ENCODE measurements at places on chromosomes 16 and 17.

DNA sequence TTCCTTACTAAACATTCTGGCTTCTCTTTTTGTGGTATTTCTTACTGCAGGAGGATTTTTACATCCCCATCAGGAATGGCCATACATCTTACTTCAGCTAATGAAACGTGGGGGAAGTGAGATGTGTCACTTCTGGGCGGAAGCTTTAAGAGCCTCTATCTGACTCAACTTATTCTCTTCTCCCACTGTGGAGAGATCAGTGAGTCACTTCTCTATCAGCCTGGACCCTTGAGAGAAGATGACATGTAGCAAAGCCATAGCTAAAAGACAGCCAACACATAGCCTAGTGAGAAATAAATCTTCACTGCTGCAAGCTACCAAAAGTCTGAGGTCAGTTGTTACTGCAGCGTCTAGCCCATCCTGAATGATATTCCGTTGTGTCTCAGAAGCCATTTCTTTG is 1066.7 kb upstream of the RBFOX1 start:
- DNase-seq = no peak

GRCh38 chr16:86292171-86292775 is 218.1 kb upstream of the FOXF1 start:
- DNase-seq = no peak

DNA sequence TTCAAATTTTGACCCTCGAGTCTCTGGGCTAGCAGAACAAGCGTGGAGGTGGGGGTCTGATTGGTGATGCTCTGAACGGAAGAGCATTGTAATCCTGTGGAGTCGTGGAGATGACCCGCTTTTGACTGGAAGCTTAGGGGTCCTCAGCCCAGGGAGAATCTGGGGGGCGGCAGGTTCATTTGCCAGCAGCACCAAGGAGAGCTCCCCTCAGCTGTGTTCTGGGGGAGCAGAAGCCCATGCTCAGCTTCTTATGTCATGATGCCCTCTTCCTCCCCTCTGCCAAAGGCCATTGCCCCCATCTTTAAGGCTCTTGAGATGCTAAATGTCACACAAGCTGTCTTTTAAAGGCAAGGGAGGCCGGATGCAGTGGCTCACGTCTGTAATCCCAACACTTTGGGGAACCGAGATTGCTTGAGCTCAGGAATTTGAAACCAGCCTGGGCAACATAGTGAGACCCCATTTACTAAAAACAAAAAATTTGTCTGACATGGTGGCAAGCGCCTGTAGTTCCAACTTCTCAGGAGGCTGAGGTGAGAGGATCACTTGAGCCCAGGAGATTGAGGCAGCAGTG is 19.3 kb downstream of the LDHD start:
- DNase-seq = no peak

DNA sequence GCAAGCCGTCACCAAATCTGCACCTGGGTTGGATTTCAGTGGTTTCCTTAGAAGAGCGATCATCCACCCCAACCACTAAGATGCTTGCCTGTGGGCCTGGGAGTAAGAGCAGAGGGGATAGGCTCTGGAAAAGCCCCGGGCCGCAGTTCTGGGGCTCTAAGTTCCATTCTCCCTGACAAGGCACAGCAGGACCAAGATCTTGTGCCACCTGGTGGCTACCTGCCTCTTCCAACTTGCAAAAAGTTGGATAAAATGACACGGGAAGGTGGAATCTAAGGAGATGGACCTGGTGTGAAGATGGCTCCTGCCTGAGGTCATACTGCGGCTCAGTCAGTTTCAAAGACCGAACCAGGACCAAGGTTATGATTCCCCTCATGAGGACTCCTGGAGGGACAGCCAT is 42.3 kb downstream of the ABCC12 start:
- DNase-seq = no peak

DNA sequence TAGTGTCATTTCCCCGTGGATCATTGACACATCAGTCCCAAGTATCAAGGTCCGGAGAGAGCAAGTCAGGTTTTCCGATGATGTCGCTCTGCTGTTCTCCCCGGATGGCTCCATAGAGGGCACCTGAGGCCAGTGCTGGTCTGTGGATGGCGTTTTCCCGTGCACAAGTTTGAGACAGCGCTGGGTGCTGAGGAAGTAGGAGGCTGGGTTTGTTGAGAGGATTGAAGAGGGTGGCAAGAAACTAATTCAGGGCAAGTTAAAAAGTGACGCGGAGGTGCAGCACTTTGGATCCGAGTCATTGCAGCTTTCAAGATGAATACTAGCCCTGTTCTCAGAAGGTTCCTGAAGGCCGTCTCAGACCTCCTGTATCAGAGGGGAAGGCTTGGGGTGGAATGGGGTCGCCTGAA is 7.7 kb downstream of the NUBP1 start:
- DNase-seq = no peak

DNA sequence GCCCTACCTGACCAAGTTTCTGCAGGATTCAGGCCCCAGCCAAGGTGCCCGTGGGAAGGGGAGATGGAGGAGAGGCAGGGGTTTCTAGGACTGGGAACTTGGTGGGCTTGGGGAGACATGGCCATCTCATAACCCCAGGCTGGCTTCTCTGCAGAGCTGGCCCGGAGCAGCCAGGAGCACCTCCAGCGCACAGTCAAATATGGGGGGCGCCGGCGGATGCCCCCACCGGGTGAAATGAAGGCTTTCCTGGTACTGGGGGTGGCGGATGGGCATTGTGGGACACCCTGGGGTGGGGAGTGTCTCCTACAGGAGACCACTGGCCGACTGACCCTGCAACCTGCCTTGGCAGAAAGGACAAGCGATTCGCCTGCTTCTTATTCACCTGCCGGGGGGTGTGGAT is 9.2 kb upstream of the SMIM5 start:
- DNase-seq = no peak

- DNase-seq = no peak
Measured at GRCh38 chr17:69713815-69714214, 299.3 kb downstream of the MAP2K6 start.

GRCh38 chr16:54253118-54253517 is 33.5 kb downstream of the IRX3 start:
- no peak for DNase-seq

DNA sequence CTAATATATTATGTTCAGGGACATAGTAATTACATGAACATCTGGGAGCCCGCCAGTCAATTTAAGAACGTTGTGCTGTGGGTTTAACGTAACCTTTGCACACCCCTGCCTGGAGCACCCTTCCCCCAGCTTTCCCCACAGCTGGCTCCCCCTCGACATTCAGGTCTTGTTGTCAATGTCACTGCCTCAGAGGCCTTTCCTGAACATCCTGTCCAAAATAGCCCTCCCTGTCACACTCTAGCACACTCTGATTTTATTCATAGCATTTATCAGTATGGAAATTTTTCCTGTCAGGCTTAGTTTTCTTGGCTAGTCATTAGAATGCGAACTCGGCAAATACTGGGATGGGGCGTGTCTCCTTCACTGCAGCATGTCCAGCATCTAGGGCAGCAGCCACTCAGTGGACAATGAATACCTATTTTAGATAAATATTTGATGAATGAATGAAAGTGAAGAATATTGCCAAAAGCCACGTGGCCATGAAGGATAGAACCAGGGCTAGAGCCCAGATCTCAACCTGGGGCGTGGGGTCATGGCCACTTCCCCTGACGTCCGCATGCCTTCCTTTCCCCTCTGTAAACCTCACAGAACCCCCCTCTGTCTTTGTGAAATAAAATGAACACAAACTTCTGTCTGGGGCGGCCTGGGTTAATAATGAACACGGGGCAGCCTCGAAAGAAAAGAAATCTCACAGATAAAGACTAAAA is 10.5 kb downstream of the PIK3R6 start:
- DNase-seq = no peak

DNA sequence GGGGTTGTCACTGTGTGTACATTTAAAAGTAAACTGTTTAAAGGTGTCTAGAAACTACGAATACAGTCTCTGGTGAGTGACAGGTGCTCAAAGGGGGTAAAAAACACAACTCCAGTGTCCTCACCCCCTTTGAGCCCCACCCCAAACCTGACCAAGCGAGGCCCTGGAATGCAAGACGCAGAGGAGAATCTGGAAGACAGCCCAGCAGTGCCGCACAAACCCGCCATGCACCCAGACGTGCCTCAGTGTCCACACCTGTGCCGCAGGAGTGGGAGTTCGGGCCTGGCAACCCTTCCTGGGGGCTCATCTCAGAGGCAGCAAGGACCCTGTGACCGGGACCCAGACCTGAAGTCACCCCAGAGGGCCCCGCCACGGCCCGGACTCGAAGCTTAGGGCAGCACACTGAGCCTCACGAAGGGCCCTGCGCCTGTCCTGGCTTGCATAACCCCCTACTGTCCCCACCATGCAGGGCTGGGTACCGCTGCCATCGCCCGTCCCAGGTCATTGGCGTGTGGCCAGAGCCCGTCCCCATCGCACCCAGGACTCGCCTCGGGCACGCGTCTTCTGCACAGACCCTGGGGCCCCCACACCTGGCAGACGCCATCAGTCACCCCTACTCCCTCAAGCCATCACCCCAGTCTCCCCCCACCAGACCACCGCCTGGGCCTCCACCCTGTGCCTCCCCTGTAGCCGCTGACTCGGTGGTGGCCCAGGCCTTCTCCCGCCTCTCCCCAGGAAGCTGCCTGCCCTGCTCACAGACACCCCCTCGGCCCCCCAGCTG is 33.0 kb upstream of the ZC3H18 start:
- no peak for DNase-seq

DNA sequence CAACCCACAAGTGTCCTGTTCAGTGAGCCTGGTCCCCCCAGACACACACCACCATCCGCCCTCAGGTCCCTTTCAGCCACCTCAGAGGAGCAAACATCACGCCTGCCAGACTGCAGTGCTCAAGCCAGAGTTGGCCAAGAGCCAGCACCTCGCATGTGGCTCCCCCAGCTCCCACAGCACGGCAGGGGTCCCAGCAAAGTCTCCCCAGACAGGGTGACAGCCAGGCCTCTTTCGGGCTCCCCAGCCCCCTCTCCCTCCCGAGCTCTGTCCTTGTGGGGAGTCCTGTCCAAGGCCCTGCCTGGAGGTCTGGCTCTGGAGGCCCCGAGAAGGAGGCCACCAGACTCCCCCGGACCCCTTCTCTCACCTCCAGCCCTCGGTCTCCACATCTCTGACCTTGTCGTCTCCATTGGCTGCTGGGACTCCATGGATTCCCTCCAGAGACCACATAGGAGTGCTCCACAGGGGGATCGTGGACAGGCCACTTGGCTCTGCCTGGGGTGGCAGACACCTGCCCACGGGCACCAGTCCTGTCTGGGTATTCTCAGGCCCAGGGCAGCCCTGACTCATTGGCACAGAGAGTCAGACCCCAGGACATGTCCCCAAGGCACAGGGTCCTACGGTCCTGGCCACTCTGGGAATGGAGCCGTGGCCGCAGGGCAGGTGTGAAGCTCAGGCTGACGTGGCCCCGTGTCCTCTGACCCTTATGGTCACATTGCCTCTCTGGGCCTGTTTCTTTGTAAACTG is 1.8 kb upstream of the MYADML2 start:
- DNase-seq = no peak

DNA sequence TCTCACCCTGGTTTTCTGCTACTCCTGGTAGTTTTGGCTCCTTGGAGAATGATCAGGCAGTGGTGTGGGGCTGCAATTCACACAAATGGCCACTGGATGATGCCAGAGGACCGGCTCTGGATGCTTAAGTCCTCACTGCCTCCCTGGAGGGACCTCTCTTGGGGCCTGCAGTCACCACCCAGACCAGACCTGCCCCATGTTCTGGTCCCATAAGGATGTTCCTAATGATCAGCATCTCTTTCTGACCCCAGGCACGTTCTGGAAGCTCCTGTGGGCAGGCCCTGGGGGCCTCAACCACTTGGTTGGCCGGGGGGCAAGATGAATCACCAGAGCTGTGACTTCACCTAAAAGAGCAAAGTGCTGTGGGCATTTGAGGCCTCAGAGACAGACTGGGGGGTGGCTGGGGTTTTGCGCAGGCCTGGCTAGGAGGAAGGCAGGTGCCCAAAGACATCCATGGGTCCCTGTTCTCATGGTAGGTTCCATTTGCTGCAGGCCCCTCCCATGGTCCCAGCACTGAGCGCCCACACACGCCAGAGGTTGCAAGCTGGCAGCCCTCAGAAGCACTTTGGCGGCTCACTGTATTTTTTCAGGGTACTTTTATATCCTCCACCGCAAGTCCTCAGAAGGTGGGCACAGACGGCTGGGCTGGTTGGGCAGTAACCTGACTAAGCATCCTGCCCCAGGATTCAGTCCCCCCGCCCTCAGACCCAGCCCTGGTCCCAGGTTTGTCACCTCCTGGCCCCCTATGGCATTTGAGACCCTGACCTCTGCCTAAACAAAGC is 53.2 kb downstream of the NT5M start:
- peak; percentile 86 for DNase-seq

DNA sequence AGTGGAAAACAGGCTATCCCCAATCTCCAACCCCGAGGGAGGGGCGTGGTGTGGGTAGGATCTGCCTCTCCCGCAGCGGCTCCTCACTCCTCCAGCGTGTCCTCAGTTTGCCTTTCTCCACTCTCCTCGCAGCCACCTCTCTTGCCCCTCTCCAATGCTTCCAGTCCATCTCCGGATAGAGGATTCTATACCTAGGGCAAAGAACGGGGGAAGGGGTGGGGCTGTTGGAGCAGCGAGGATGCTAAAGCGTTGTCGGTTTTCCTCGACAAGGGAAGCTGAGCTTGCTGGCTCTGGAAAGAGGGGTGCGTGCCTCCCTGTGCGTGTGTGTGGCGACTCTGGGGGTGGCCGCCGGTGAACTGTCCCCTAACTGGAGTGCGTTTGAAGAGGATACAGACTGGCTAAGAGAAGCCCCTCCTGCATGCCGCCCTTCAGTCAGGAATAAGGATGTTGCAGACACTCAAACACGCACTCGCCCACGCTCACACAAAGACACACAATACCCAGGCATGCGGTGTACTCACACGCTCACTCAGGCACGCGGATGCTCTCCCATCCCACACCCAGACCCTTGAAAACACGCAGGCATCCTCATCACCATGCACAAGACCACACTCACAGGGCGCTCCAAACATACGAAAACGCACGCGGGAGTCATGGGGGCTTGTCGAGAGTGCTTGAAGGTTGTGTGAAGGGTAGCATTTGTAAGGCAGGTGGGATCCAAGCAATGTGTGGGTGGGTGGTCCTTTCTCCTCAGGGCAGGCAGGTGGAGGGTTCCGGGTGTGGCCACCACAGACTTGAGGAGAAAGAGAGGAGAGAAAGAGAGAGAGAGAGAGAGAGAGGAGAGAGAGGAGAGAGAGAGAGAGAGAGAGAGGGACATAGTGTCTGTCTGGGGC is 655 bp upstream of the GPR139 start:
- DNase-seq = no peak

- no peak for DNase-seq
Measured at GRCh38 chr17:76504117-76504516, 2.9 kb upstream of the RHBDF2 start.

GRCh38 chr16:46746821-46747776 is 1.0 kb downstream of the MYLK3 start:
- no peak for DNase-seq

GRCh38 chr17:29180034-29180787 is at the start of gene MYO18A:
MYO18A (minus strand) TSS chr17:29180398; CDS start chr17:29166940, 13,458 bp downstream.
- DNase-seq = peak; percentile 97

DNA sequence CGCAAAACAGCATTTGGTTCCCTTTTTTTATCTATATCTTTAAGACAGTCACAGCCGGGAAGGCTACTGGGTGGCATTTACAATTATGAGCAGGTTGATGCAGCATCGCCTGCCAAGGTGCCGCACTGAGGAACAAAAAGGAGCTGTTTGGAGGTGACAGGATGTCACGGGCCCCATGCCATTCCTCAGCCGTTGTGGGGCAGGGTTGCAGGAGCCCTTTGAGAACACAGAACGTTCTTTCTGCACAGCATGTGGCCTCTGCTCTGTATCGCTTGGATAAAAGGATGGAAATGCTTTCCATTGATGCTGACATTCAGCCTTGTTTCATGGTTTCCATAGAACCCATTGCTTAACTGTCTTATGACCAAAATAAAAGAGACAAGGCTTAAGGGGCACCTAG is 141.9 kb upstream of the CDH5 start:
- no peak for DNase-seq
